ENCODE measurements at places on chromosomes 3 and 15.

GRCh38 chr3:57261929-57262328, 30.6 kb downstream of the ASB14 start:
- DNase-seq = no peak

GRCh38 chr3:55376753-55377347, 110.3 kb downstream of the WNT5A start:
- no peak for DNase-seq

- no peak for DNase-seq
Observed at GRCh38 chr15:50183112-50183794, 1.3 kb downstream of the SLC27A2 start.

DNA sequence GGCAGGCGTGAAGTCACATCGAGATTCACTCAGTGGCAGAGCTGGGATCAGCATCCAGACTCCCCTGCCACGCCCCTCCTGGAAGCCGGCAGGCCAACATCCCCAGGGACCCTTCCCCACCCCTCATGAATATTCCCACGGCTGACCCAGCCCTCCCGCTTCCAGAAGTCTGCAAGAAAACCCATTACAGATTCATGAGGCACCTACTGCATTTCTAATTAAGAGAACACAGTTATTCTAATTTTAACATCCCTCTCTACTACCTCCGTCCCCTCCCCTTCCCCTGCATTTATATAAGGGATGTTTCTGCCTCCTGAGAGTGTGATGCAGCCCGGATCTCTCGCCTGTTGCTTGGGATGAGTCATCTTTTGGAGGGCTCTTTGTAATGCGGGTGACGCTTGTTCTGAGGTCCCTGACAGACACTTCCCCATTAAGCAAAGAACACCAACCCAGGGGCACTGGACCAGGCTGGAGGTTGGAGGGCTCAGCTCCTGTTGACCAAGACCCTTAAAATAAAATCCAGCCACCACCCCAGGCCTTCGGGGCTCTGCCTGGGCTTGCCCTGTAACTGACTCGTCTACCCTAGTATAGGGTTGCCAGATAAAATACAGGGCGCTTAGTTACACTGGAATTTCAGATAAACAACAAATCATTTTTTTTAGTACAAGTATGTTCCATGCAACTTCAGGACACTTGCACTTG, 118.7 kb downstream of the NUP210 start:
- no peak for DNase-seq

DNA sequence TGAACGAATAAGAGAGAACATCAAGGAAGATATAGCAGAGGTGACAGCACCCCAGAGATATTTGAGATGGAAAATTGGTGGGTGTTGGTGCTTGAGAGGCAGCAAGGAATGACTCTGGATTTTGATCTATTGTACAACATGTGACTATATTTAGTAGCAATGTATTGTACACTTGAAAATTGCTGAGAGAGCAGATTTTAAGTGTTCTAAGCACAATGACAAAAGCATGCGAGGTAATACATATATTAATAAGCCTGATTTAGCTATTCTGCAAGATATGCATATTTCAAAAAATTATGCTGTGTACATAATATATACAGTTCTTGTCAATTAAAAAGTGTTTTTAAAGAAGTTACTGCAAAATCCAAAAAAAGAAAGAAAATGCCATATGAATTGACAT, 194.3 kb downstream of the SLC9A9 start:
- no peak for DNase-seq

- DNase-seq = no peak
Observed at GRCh38 chr3:28672406-28672805, 323.8 kb upstream of the AZI2 start.

GRCh38 chr15:62278534-62278933, 113.4 kb upstream of the C2CD4B start:
- DNase-seq = no peak

GRCh38 chr3:128559486-128560225, 66.7 kb upstream of the GATA2 start:
- no peak for DNase-seq

GRCh38 chr3:98733053-98733811, 29.9 kb upstream of the ST3GAL6 start:
- DNase-seq = no peak

DNA sequence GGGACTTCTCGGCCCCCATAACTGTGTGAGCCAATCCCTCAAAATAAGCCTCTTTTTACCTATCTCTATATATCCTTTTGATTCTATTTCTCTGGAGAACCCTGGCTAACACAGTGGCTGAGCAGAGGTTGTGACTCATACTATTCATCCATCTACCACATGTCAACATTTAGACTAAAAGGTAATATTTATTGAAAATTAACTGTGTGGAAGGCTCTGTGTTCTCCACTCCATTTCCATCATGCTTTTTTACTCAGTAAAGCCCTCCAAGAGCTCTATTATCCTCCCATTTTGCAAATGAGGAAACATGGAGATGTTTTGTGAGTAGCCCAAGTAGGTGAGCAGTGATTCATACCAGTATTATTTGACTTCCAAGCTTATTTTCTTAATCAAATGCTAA, 217.9 kb upstream of the DCBLD2 start:
- no peak for DNase-seq

DNA sequence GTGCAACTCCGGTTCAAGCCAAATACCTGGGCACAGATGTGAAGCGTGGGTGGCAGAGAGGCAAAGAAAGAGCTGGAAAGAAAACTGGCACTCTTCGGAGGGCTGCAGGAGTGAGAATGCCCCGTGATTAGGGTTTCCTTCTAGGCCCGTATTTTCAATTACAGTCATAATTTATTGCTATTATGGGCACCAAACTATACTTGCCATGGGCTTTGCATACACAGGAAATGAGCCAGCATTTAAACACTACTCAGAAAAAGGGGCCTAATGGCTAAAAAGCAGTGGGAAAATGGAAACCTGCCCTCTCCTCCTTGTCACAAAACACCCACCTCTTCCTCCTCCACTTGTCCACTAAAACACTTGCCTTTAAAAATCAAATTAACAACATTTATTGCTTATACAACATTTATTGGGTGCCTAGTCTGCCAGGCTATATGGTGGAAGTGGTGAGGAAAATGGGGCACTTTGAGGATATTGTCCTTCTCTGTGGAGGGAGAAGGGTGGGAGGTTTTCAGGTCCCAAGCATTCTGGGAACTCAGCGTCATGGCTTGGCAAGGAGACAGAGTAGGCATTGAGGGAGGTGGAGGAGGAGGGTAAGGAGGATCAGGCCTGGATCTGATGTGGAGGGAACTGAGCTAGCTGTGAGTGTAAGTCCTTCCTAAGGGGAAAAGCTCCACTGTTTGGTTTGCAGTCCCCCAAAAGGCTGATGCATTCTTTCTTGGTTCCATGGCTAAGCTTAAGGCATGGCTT, 160.9 kb downstream of the SLCO3A1 start:
- no peak for DNase-seq

DNA sequence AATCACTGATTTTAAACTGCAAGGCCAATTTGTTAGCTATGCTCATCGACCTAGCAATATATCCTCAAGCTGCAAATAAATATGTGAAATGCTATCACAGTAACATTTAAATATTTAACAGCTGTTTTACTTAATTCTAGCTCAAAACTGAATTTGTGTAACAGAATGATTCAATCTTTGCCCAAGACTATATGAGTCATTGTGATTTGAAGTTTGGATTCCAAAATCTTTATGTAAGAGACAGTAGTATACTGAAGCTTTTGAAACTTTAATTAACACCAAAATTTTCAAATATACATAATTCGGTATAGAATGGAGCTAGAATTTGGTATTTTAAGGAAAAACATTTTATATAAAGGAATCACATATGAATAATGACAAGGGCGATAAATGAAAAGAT, 603.0 kb upstream of the ROBO2 start:
- no peak for DNase-seq

DNA sequence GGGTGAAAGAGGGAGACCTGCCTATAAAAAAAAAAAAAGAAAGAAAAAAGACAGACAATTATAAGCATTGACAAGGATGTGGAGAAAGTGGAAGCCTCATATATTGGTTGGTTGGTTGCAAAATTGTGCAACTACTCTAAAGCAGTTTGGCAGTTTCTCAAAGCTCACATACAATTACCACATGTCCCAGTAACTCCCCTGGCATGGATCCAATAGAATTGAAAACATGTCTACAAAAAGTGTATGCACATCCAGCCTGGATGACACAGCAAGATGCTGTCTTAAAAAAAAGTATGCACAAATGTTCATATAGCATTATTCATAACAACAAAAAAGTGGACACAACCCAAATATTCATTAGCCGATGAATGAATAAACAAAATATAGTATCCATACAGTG, 19.5 kb downstream of the SETMAR start:
- no peak for DNase-seq

DNA sequence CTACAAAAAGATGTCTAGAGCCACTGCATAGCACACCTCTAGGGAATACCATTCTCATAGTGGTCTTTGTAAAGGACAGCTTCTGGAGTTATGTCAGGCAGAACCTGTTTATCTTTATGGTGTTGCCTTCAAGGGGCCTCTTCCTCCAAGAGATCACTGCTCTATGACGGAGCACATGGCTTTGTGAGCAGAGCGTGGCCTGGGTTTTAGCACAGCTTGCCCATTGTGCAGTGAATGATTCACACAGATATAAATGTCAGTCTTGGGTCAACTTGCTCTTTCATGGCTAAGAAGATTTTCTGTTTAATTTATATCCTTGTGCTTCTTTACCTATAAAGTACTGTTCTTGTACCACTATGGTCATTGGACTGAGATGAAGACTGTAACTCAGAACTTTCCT, 41.5 kb upstream of the RBMS3 start:
- no peak for DNase-seq

GRCh38 chr15:89026167-89026566, 62.1 kb upstream of the ABHD2 start:
- DNase-seq = no peak

DNA sequence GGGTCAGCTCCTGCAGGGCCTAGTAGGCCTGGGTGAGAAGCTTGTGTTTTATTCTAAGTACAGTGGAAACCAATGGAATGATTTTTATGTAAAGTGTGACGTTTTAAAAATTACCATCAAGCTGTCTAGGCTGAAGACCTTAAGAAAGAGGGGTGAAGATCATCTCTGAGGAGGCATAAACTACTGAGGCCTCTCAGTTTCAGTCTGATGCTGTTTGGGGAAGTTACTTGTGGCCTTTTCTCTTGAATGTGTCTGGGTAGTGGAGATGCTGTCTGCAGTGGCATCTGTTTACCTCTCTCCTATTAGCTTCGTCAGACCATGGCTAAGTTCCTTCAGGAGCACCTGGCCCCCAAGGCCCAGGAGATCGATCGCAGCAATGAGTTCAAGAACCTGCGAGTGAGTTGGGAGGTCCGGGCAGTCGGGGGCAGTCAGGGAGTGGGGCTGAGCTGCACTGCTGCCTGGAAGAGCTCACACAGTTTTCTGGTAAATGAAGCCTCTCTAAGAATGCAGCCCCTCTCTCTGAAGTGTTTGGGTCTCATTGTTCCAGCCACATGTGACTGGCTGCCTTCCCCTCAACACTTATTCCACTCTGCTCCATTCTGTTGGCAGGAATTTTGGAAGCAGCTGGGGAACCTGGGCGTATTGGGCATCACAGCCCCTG, 1.9 kb downstream of the IVD start:
- no peak for DNase-seq

DNA sequence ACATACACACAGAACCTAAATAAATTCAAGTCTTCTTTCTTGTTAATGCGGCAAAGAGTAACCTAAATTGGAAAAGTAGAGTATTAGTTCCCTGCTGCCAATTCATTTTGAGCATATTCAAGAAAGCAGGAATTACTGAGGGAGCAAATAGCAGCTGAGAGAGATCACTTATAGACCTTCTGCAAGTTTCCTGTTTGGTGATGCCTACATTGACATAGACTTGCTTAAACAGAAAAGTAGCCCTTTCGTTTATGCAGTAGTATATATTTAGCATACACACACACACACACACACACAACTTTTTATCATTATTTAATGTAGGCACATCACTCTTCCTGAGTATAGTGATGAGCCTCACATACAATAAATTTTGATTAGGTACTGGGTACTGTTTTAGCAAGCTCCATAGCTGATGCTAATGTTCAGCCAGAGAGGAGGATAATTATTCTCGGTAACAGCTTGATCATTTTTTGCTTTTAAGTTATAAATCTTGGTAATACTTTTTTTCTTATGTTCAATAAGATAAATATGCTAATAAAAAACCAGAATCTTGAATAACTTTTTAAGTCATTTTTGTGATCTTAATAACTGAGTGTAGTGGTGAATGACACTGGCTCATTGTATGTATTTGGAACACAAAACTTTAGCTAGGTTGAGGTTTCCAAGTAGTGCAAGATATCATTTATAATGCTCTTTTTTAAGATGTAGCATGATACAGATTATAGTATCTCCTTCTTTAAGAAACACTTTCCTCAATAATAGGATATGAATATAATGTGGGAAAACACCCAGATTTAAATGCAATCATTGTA, 174.7 kb downstream of the MBNL1 start:
- DNase-seq = no peak

- DNase-seq = no peak
Observed at GRCh38 chr3:187015903-187016638, 85.7 kb downstream of the ST6GAL1 start.

Data from NCI-H1092 (cell line).